NCI-H2081 (cell line): ENCODE measurements at places on chromosomes 6 and 20.

- DNase-seq = no peak
Observed at GRCh38 chr6:46528961-46529750, 37.9 kb upstream of the RCAN2 start.

- no peak for DNase-seq
Observed at GRCh38 chr6:49087369-49087768, 375.7 kb downstream of the MMUT start.

DNA sequence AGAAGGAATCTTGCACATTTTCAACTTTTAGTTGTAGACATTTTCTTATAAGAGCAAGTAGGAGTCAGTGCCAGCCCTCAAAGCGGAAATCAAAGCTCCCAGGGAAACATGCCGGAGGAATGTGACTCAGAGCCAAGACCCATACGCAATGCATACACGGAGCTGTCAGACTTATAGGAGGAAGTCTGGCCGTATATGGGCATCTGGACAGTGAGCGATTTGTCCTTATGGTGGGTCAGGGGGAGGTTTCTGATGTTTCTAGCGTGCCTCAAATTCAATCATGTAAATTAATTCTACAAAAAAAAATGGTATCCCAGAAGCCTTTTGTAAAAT is 3.6 kb upstream of the CCN2 start:
- DNase-seq = no peak

- DNase-seq = no peak
Observed at GRCh38 chr20:37426978-37427377, 81.0 kb downstream of the SRC start.

- no peak for DNase-seq
Observed at GRCh38 chr6:159462431-159462830, 230.6 kb downstream of the SOD2 start.
